ENCODE measurements at places on chromosomes 16 and 17. TPM values are rescaled to one million over a fixed set of nuclear protein-coding genes. Genes with fewer than 3 reads are reported as not detected.

Gene NPIPA7
- total RNA-seq = 20.1 TPM

Gene ABCA6
- total RNA-seq = 34.5 TPM

Gene COX6A2
- not detected for total RNA-seq

Gene SMIM36
- total RNA-seq = not detected

Gene GDPD3
- 1.5 TPM for total RNA-seq

Gene MYH8
- total RNA-seq = not detected

- DNase-seq = no peak
- H3K27ac ChIP-seq = no peak overlapping the region
- H3K27me3 ChIP-seq = no peaks in the 10 kb centered on the region
These were observed 340.2 kb upstream of the SOX9 start for GRCh38 chr17:71780596-71780995.

GRCh38 chr16:78211020-78211599, 111.7 kb downstream of the WWOX start:
- no peaks in the 10 kb centered on the region for H3K36me3 ChIP-seq
- H3K4me3 ChIP-seq = no peak overlapping the region
- peak overlapping the region; percentile 73 for H3K27ac ChIP-seq
- peaks cover 32% of the 10 kb centered on the region for H3K4me1 ChIP-seq
- no peaks in the 10 kb centered on the region for H3K27me3 ChIP-seq

DNA sequence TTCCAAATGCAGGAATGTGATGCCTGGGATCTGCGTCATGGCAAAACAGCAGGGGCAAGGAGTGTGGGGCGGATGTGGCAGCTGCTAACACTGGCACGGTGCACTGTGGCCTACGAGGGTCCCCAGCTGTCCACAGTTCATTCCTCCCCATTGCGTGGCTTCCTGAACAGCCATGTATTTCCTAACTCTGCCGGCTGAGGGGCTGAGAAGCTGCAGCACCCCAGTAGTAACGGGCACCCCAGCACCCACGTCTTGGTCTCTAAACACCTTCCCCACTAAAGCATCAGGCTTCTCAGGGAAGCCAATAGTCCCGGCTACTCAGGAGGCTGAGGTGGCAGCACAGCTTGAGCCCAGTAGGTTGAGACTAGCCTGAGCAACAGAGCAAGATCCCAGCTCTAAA, 47.6 kb downstream of the LMF1 start:
- no peak for DNase-seq
- no peaks in the 10 kb centered on the region for H3K4me1 ChIP-seq
- H3K27me3 ChIP-seq = no peaks in the 10 kb centered on the region
- peaks cover 9% of the 10 kb centered on the region for H3K36me3 ChIP-seq
- no peak overlapping the region for H3K27ac ChIP-seq

GRCh38 chr16:5918567-5919130, 821.1 kb upstream of the EEF2KMT start:
- no peak for DNase-seq
- H3K4me1 ChIP-seq = no peaks in the 10 kb centered on the region
- no peaks in the 10 kb centered on the region for H3K27me3 ChIP-seq
- no peaks in the 10 kb centered on the region for H3K36me3 ChIP-seq

GRCh38 chr17:44977065-44977464, 9.0 kb upstream of the C1QL1 start:
- DNase-seq = no peak
- no peaks in the 10 kb centered on the region for H3K27me3 ChIP-seq
- no peak overlapping the region for H3K27ac ChIP-seq
- no peak overlapping the region for H3K4me3 ChIP-seq
- no peaks in the 10 kb centered on the region for H3K36me3 ChIP-seq

- no peak overlapping the region for H3K27ac ChIP-seq
- no peaks in the 10 kb centered on the region for H3K4me1 ChIP-seq
- H3K4me3 ChIP-seq = no peak overlapping the region
- no peaks in the 10 kb centered on the region for H3K36me3 ChIP-seq
These were observed 21.0 kb upstream of the DNAI2 start for GRCh38 chr17:74253036-74253435.

- no peak overlapping the region for H3K27ac ChIP-seq
- no peaks in the 10 kb centered on the region for H3K4me1 ChIP-seq
- no peak overlapping the region for H3K4me3 ChIP-seq
These were observed 17.3 kb upstream of the ENDOV start for GRCh38 chr17:80397686-80398085.

- no peaks in the 10 kb centered on the region for H3K27me3 ChIP-seq
- no peak for DNase-seq
- H3K27ac ChIP-seq = no peak overlapping the region
- no peak overlapping the region for H3K4me3 ChIP-seq
- no peaks in the 10 kb centered on the region for H3K4me1 ChIP-seq
- H3K36me3 ChIP-seq = no peaks in the 10 kb centered on the region
These were observed 330.8 kb upstream of the WSB1 start for GRCh38 chr17:26963163-26963503.

DNA sequence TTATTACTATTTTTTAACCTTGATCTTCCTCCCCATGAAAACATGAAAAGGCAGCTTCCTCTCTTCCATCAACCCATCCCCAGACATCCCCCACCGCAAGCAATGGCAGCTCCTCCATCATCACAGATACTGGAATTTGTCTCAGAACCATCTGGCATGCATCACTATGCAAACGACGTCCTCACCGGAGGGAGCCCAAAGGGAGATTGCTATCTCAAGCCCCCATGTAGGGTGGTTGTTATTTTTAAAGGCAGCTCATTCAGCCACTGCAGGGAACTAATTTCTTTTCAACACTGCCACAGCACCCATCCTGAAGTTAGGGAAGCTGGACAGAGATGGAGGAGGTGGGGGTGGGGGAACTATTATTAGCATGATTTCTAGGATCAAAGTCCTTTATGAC, 222.5 kb downstream of the FOXL1 start:
- no peaks in the 10 kb centered on the region for H3K27me3 ChIP-seq
- H3K36me3 ChIP-seq = peaks cover 6% of the 10 kb centered on the region
- H3K4me3 ChIP-seq = no peak overlapping the region
- no peak for DNase-seq
- no peak overlapping the region for H3K27ac ChIP-seq

DNA sequence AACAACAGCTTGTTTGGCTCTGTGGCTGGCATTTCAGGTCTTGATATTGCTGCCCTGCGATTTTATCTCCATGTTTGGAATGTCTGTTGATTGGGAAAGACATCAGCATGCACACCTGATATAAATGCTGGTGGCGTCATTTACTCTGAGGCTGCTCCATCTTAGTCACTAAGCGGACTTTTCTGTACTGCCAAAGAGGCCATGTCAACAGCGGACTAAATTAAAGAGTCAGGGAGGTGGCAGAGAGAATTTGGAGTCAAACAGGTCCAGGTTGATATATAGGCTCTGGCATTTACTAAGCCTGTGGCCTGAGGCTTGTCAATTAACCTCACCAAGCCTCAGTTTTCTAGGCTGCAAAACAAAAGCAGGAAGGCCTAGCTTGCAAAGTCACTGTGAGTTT, 6.2 kb downstream of the RBFOX1 start:
- H3K27ac ChIP-seq = no peak overlapping the region
- no peak overlapping the region for H3K4me3 ChIP-seq
- H3K27me3 ChIP-seq = no peaks in the 10 kb centered on the region
- H3K36me3 ChIP-seq = no peaks in the 10 kb centered on the region
- no peaks in the 10 kb centered on the region for H3K4me1 ChIP-seq
- DNase-seq = no peak

DNA sequence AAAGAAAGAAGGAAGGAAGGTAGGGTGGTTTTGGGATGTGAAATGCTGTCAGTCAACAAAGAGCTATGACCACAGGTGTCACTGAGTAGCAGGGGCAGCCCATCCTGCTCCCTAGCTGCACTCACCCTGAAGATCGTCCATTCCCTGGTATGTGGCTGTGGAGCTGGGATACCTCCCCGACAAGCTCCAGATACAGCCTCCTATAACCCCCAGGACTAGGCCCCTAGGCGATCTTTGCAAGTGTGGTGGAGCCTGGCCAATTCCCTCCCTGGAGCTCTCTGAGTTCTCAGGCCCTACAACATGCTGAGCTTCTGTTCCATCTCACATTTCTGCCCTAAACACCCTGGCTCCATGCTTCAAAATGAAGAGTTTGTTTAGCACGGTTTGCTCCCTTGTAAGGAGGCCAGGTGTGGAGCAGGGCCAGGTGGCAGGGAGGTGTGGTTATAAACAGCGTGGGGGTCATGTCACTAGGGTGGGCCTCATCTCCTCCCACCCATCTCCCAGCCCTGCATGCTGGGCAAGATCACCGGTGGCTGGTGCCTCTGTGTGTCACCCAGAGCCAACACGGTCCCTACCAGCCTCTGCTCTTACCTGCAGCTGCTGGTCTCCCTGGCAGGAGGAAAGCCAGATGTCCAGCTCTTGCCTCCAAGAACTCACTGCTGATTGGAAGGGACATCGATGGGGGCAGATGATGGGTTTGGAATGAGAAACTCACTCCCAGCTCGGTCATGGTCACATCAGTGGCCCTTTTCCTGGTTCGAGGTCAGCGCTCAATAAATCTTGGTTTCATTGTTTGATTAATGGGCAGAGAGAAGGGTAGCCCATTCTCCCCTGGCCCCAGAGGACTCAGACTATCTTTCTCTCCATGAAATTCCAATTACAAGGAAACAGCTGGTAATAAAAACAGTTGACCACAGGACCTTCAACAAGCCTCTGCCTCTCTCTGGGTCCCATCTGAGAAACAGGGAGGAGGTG, 511.0 kb upstream of the CDH5 start:
- no peak for DNase-seq
- no peak overlapping the region for H3K27ac ChIP-seq
- H3K27me3 ChIP-seq = no peaks in the 10 kb centered on the region
- no peaks in the 10 kb centered on the region for H3K36me3 ChIP-seq
- no peaks in the 10 kb centered on the region for H3K4me1 ChIP-seq
- H3K4me3 ChIP-seq = no peak overlapping the region

GRCh38 chr17:27323538-27324215, 29.8 kb downstream of the WSB1 start:
- peaks cover 29% of the 10 kb centered on the region for H3K4me1 ChIP-seq
- H3K4me3 ChIP-seq = no peak overlapping the region
- H3K36me3 ChIP-seq = peaks cover 9% of the 10 kb centered on the region
- H3K27ac ChIP-seq = peak overlapping the region; percentile 75
- DNase-seq = peak; percentile 52

DNA sequence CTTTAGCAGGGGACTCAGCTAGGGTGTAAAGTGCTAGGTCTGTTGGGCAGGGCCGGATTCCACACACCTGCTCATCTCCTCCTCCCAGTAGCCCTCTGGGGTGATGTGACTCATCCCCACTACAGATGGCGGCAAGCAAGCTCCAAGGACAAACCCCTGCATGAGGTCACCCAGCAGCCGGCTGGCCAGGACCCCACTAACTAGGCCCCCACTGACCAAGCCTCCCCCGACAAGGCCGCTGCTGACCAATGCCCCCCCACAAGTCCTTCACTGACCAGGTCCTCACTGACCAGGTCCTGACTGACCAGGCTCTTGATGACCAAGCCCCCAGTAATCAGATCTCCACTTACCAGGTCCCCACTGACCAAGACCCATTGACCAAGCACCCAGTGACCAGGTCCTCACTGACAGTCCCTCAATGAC, 36.7 kb downstream of the TNFRSF13B start:
- no peak overlapping the region for H3K27ac ChIP-seq
- H3K4me1 ChIP-seq = no peaks in the 10 kb centered on the region
- H3K36me3 ChIP-seq = no peaks in the 10 kb centered on the region
- peaks cover 32% of the 10 kb centered on the region for H3K27me3 ChIP-seq

DNA sequence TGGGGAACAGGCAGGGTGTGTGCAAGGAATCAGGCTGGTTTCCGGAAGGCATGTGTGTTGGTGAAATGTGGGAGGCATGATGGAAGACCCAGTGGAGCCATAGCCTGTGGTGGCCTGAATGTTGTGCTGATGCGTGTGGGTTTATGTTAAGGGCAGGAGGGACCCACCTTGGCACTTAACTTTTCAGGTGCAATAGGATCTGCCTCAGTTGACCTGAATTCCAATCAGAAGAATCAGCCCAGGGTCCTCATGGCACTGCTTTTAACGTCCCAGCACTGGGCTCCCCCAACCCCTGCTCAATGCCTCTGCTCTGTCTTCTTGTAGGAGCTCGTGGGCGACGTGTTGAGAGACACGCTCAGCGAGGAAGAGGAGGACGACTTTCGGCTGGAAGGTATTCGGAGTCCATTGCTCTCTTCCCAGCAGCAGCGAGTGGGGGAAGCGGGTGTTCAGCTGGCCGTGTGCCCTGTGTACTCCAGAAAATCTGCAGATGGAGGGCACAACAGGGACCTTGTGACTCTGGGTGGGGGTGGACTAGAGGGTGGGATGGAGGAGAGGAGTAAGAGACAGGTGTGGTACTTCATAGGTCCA, 59.9 kb downstream of the NKD1 start:
- no peaks in the 10 kb centered on the region for H3K36me3 ChIP-seq
- no peak overlapping the region for H3K27ac ChIP-seq
- no peaks in the 10 kb centered on the region for H3K27me3 ChIP-seq

GRCh38 chr16:67430977-67431774, at the start of gene HSD11B2:
HSD11B2 (plus strand) TSS chr16:67431121; CDS start chr16:67431249, 128 bp downstream.
- H3K36me3 ChIP-seq = peaks cover 1% of the 10 kb centered on the region
- H3K27ac ChIP-seq = no peak within 1 kb of the TSS
- peak; percentile 45 for DNase-seq
- H3K27me3 ChIP-seq = no peaks in the 10 kb centered on the region
- H3K4me1 ChIP-seq = peaks cover 14% of the 10 kb centered on the region

DNA sequence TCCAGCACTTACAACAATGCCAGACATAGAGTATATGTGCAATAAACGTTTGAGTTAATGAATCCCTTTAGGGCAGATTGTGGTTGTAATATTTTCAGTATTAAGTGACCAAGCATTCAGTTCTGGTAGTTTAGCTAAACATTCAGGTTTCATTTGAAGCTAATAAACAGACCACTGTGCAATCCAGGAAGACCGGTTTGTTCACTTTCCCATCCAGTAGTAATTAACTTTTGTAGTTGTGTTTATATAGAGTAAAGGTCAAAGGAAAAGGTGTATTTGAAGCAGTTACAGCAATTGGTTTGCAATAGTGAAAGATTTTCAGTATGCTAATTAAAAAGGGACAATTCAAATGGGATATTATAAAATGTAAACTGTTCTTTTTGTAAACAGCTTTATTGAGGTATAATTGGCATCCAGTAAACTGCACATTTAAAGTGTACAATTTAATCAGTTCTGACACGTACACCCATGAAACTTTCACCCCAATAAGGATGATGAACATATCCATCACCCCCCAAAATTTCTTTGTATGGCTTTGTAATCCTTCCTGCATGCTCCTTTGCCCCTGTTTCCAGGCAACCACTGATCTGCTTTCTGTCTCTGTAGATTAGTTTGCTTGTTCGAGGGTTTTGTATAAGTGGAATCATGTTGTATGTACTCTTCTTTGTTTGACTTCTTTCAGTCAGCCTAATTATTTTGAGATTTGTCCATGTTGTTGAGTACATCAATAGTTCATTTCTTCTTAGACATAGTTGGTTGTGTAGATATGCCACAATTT, 26.3 kb downstream of the MRTFB start:
- H3K36me3 ChIP-seq = peaks cover 4% of the 10 kb centered on the region
- no peak overlapping the region for H3K4me3 ChIP-seq
- H3K4me1 ChIP-seq = peaks cover 25% of the 10 kb centered on the region
- DNase-seq = no peak
- H3K27me3 ChIP-seq = no peaks in the 10 kb centered on the region
- H3K27ac ChIP-seq = peak overlapping the region; percentile 49

DNA sequence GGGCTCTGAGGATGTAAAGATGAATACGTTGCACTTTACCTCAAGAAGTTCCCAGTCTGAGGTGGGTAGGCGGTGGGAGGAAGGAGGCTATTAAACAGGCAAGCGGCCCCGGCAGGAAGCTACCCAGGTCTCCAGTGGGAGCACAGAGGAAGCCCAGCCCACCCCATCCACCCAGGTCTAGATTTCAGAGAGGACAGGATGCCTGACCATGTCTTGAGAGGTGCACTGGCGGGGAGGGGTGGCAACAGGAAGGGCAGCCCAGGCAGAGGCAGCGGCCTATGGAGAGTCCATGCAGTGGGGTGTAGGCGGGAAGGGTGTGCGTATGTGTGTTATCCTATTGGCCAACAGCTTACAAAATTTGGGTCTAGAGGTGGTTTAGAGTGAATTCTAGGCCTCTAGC, 13.9 kb downstream of the SARM1 start:
- no peak for DNase-seq
- no peaks in the 10 kb centered on the region for H3K27me3 ChIP-seq
- H3K4me3 ChIP-seq = no peak overlapping the region

All from MCF 10A (cell line).